ENCODE measurements at places on chromosomes 4 and X.

GRCh38 chrX:15207994-15208393 lies 61.9 kb downstream of the ASB9 start:
- DNase-seq, result no peak

- DNase-seq, result no peak
Measured at GRCh38 chrX:108945883-108946523, 209.6 kb upstream of the IRS4 start.

DNA sequence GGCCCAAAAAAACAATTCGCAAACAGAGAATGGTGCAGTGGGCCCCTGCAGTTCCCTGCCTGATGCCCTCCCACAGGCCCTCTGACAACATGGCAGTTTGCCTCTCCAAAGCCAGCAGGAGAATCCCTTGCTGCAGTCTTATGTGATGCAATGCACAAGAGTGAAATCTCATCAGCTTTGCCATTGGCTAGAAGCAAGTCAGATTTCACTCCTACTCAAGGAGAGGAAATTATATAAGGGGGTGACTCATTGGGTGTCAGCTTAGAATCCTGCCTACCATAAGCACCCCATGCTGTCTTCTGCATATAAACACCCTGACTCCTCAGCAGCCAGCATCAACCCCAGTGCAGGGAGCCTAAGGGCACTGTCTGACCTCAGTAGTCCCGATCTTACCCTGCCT lies 157.3 kb upstream of the LDB2 start:
- peak; percentile 95 for DNase-seq

GRCh38 chrX:154542723-154543424 lies 3.8 kb downstream of the G6PD start:
- DNase-seq, result no peak

DNA sequence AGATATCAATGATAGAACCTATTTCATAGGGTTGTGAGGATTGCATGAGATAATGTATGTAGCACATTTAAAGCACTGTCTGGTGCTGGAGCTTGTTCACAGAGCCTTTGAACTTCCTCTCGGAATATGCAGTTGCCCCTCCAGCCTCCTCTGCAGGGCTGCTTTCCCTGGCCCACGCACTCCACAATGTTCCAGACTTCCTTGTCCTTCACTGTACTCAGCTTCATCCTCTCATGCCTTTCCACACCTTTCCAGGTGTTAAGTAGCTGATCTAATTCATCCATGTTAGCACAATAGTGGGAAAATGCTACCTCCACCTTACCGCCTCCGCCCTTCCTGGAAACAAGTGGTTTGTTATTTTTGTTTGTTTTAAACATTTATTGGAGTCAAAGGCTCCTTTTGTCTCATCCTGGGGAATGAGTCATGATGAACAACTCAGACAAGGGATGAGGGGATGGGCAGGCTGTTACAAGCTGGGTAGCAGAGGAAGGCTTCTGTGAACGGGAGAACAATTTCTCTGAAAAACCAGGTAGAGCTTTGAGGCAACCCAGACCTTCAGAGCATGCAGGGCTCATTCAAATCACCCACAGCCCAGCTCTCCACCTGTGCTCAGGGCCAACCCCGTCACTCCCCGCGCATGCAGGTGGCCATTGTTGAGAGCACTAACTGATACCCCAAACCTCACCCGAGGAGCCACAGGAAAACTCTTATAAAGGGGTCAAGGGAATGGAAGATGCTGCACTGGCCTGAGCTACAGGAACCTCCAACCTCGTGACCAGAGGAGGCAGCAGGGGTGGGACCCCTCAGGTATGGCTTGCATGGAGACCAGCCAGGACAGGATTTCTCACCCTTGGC lies 84.9 kb upstream of the TBL1X start:
- DNase-seq, result peak; percentile 70

DNA sequence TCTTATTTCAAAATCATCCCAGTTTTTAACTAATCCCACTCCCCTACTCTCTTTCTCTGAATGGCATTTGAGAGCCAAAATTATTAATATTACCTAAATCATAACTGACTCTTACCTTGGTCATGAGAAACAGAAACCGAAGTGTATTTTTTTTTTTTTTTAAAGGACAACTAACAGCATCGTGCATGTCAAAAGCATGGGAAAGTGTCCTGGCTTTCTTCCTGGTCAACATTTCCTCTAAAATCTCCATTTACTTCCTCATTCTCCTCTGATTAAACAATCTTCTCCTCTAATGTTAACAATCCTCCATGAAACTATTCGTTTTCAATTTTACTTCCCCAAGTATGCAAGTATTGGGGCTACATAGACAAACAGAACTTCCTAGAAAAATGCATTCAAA lies 2.1 kb upstream of the STS start:
- DNase-seq, result peak; percentile 26

GRCh38 chr4:169818063-169818679 lies 60.4 kb upstream of the HPF1 start:
- DNase-seq, result no peak

DNA sequence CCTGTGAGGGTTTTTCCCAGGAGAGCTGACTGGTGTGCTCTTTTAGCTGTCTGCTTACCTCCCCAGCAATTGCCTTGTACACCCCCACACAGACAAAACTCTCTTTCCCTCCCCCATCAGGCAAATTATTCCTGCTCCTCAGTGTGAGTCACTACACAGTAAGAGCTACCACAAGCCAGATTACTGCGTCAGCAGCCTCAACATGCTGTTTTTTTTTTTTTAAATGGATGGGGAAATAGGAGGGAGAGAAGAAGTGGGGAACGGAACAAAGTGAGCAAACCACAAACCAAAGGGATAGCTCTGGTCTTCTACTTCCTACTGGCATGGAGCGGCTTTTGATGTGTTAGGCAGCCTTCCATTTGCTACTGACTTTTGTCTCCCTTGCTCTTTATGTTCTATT lies 107.5 kb upstream of the ACSL4 start:
- peak; percentile 90 for DNase-seq

DNA sequence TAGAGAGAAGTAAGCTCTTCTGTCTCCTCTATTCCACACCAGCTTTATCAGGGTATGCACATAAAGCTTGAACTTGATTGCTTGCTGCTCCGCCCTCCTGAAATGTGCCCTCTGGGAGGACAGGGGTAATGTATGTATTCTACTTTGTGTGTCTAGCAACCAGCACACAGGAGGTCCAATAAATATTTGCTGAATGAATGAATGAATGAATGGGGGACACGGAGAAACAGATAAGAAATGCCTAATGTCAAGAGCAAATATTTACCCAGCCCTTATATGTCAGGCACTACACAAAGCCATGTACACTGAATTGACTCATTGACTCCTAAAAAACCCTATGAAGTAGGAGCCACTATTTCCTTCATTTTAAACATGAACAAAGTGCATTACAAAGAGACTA lies 2.3 kb upstream of the MSL3 start:
- DNase-seq, result no peak

GRCh38 chr4:152243896-152244595 lies 291.8 kb downstream of the FBXW7 start:
- peak; percentile 63 for DNase-seq

- DNase-seq, result peak; percentile 3
Measured at GRCh38 chr4:91116861-91117260, 989.7 kb downstream of the CCSER1 start.

GRCh38 chr4:108681321-108681809 lies 31.0 kb downstream of the OSTC start:
- peak; percentile 38 for DNase-seq

DNA sequence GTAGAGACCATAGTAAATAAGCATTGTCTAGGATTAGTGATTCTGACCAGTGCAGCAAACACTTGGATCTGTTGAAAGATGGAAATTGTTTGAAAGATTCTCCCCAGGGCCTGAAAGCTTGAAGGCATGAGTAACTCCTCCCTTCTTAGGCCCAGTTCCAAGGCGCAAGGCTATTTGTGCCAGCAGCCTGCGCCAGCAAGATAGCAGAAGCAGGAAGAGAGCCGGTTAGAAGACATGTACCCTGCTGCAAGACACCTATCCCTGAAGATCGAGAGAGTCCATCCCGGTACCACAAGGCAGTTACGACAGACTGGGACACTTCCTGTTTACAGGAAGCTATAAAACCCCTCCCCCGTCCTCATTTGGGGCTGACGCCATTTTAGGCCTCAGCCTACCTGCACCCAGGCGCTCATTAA lies 72.4 kb upstream of the JADE1 start:
- DNase-seq, result no peak

GRCh38 chr4:89301003-89301402 lies 6.6 kb downstream of the GPRIN3 start:
- no peak for DNase-seq

DNA sequence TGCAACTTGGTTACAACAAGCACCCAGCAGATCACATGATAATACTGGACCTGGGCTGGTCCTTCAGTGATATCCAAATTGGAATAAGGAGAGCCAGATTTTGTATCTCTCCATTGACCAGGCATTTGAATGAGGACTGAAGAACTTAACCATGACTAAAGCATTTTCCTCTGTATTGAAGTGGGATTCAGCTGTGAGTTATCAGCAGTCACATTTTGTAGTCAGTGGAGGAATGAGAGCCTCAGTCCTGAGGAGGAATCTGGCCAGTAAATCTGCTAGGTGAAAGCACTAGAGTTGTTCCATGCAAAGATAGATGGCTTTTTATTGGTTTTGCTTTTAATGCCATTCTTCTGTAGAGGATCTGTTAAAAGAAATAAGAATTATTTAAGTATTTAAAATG lies 1506.0 kb downstream of the PCDH7 start:
- no peak for DNase-seq

DNA sequence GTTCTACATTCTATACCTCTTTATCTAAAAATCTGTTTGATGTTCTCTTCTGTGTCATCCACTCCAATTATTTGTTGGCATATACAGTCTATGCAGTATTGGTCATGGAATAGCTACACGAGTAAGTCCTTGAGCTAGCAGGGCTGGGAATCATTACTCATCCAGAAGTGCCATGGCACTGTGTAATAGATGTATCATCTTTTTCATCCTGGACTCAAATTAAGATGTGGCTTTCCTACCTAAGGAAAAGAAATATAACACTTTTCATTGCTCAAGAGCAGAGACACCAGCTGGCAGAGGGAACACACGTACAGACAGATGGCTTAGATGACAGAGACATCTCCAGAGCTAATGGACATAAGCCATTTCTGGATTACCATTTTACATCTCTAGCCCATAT lies 159.8 kb downstream of the FAM13A start:
- DNase-seq, result peak; percentile 49

DNA sequence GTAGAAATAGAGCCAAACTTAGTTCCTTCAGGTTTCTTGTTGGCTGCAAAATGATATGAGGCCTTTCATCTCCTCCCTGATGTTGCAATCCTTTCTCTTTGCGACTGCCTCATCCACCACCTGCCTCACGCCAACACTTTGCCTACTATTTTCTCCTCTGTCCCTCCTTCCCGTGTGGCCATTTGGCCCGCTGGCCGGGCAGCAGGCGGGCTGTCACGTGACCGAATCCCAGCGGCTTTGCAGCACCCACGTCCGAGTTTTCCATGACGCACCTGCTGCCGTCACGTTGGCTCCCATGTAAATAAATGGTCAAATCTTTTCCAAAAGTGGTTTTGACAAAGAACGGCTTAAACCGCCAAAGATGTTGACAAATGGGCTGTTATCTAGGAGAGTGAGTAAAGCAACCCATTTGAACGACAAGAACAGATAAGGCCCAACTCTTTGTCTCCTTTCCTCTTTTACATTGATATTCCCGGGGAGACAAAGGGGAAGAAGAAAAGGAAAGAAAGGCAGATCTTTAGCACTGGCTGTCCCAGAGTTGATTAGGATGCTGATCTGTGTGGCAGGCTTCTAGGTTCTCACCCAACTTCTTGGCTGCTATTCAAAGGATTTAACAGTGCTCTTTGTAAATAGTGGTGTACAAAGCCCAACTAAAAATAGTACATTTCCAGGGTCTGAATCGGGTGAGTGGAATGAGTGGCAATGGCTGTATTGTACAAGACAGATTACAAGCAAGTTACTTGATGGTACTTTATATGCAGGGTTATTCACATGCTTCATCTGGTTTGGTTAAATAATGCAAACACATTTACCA lies 174.2 kb upstream of the JADE1 start:
- no peak for DNase-seq

GRCh38 chr4:108135549-108136209 lies 33.1 kb downstream of the LEF1 start:
- no peak for DNase-seq

DNA sequence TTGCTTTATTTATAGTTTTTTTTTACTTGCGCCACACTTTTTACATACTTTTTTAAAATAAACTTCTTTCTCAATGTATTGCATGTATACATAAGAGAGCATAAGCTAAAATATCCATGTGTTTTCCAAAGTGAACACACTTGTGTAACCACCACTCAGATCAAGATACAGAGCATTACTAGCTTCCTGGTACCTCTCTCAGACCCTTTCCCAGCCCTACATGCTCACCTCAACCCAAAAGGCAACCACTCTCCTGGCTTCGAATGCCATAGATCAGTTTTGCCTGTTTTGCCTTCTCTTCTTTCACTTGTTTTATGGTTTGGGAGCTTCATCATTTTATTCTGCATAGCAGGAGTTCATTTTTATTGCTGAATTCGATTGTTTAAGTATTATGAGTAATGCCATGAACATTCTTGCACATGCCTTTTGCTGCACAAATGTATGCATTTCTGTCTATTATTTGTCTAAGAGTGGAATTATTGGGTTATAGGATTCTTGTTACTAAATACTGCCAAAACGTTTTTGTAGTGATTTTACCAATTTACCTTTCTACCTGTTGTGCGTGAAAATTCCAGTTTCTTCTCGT lies 45.9 kb upstream of the NUDT6 start:
- DNase-seq, result peak; percentile 2

GRCh38 chrX:23911126-23911835 lies 3.5 kb downstream of the CXorf58 start:
- no peak for DNase-seq

- peak; percentile 14 for DNase-seq
Measured at GRCh38 chr4:83599183-83599582, 63.3 kb downstream of the GPAT3 start.

- no peak for DNase-seq
Measured at GRCh38 chrX:8310409-8310808, 139.3 kb upstream of the VCX2 start.

GRCh38 chr4:69649629-69650028 lies 3.4 kb downstream of the UGT2A1 start:
- no peak for DNase-seq

DNA sequence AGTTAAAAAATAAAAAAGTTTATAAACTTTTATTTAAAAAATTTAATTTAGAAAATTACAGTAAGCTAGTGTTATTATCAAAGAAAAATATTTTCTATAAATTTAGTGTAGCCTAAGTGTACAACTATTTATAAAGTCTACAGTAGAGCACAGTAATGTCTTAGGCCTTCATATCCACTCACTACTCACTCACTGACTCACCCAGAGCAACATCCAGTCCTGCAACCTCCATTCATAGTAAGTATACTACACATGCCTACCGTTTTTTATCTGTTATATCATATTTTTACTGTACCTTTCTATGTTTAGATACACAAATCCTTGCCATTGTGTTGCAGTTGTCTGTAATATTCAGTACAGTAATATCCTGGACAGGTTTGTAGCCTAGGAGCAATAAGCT lies 129.0 kb upstream of the FAM47B start:
- peak; percentile 54 for DNase-seq

DNA sequence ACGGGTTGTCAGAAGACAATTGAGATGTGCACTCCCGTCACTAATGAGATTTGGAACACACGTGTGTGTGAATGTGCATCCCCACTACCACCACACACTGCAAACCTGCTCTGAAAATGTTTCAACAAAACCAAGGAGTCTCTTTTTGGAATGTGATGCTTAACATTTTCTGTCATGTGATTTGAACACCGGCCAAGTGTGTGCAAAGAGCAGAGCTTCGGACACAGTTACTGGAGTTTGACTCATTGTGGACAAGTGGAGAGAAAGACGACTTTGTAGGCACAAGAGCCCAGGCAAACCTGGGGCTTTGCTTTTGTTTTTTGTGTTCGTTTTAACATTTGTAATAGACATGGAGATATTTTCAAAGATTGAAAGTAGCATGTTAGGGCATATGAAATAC lies 49.2 kb downstream of the CCKAR start:
- peak; percentile 59 for DNase-seq

Measured in GM23248 (cell line).